ENCODE measurements at places on chromosomes 12 and 14. TPM values are rescaled to one million over a fixed set of nuclear protein-coding genes. Genes with fewer than 3 reads are reported as not detected.

- no peak for DNase-seq
These were observed 14.4 kb downstream of the TEAD4 start for GRCh38 chr12:2973566-2973965.

- DNase-seq, result no peak
These were observed 413 bp upstream of the ALX1 start for GRCh38 chr12:85279449-85280164.

DNA sequence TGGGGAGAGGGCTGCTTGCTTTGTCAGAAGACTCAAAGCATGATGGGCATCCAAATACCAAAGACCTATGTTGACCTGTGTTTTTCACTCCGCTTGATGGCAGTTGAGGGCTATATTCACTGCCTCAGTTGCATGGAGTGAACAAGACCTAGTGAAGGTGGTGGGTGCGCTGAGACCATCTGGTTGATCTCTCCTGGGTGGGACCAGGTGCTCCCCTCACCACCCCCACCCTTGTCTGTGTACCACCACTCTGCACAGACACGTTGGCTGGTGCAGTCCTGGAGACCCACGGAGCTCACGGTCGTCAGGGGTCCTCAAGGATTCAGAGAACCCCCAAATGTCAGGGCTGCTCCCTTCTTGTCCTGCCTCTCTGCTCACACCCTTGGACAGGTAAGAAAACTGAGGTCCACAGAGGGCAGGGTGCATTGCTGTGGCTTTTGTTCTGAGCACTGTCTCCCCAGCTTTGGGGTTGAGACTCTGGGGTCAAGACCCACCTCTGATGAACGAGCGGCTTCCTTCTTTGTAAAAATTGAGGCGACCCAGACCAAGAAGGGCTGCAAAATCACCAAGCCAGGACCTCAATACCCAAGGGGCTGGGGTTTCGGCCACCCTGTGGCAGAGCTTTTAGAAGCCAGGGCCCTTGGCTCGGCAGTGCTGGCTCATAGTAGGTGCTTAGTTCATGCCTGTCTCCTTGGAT lies 166.3 kb upstream of the RTL1 start:
- no peak for DNase-seq

GRCh38 chr12:131766382-131767107 lies 55.7 kb downstream of the SFSWAP start:
- no peak for DNase-seq

SLC6A12 gene
- 0.10 TPM for total RNA-seq

DNA sequence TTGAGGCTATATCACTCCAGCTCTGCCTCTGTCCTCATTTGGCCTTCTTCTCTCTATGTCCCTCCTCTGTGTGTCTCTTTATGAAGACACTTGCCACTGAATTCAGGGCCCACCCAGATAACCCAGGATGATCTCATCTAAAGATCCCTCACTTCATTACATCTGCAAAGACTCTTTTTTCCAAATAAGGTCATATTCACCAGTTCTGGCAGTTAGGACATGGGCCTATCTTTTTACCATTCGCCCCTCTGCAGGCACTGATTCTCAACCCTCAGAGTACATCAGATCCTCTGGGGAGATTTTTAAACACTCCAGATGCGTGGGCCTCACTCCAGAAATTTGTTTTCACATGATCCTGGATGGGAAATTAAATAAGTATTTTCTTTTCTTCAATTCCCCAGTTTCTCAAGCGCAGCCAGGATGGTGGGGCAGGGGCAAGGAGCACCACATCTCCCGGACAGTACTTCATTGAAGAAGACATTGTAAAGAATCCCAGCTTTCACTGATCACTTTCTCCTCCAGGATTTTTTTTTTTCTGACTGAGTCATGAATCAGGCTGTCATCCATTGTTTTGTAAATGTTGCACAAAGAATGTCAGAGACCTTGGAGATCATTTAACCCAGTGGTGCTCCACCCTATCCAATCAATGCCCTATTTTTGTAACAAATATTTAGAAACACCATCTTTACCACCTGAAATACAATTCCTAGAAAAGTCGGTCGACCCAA lies 27.4 kb downstream of the CRACR2A start:
- no peak for DNase-seq

- DNase-seq, result no peak
These were observed 17.0 kb downstream of the RHOF start for GRCh38 chr12:121776190-121777098.

- DNase-seq, result no peak
These were observed 103.3 kb downstream of the NCOR2 start for GRCh38 chr12:124464062-124464461.

DNA sequence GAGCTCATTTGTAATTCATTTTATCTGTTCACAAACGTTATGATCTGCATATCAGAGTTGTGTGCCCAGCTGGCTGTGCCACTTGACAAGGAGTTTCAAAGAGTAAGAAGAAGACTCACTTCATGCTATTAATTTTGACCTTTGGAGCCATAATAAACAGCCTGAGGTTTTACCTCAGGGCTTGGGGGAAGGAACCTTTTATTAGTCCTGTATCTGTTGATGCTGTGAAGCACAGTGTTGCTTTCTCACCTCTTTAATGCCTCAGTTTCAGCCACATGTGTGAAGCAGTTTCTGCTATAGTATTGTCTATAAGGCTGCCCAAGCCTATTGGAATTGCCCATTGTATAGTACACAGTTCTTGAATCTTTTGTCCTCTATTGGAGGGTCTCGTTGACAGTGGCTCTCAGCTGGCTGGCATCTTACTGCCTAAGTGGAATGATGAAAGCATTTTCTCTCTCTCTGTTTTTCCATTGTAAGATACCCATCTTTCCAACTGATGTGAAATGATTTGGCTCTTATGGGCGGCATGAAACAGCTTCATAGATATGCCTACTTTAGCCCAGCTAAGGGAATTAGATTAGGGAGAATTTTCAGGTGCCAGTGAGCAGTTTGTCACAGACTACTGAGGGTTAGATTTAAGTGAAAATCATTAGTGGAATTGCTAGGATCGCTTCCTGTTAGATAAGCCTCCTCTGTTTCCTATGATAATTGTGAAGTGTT lies 34.7 kb downstream of the GPATCH2L start:
- DNase-seq, result no peak

DNA sequence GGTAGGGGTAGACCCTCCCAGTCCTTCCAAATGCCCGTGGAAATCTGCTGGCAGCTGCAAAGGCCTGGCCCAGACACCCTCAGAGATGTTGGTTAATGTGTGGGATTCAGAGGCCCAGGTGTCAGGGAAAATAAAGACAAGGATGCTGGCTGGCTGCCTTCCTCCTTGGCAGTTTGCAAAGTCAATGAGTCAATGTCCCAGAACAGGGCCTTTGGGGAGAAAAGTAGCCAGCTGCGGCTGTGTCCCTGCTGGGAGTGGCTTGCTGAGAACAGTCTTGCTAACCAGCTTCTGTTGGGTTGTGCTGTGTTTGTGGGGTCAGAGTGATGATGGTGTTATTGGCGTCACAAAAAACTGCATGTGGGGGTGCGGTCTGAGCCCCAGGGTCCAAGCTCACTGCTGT lies 29.2 kb downstream of the GLRX5 start:
- DNase-seq, result no peak

C14orf119 gene
- 30.8 TPM for total RNA-seq

ATL1 gene
- 11.9 TPM for total RNA-seq

FAM181A gene
- not detected for total RNA-seq

- no peak for DNase-seq
These were observed 397.1 kb downstream of the MDGA2 start for GRCh38 chr14:47278233-47278842.

DNA sequence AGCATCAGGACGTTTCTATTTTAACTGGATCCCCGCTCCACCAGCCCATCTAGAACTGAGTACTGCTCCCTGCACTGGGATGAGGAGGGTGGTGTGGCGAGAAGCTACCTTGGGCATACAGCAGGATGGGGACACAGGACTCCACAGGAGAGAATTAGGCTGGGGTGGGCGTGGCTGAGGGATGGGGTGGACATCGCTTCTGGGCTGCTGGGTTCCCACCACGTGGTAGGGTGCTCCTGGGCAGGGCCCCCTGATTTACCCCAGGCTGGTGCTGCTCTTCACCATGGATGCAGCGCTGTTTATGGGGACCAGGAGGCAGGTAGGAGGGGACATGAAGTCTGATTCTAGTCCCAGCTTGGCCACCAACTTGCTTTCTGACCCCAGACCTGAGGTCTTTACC lies 41.9 kb downstream of the VDR start:
- DNase-seq, result no peak

- DNase-seq, result no peak
These were observed 149.8 kb downstream of the DACT1 start for GRCh38 chr14:58787592-58787991.

GPR132 gene
- 1.6 TPM for total RNA-seq

- no peak for DNase-seq
These were observed 103.1 kb downstream of the PRICKLE1 start for GRCh38 chr12:42486407-42486806.

DNA sequence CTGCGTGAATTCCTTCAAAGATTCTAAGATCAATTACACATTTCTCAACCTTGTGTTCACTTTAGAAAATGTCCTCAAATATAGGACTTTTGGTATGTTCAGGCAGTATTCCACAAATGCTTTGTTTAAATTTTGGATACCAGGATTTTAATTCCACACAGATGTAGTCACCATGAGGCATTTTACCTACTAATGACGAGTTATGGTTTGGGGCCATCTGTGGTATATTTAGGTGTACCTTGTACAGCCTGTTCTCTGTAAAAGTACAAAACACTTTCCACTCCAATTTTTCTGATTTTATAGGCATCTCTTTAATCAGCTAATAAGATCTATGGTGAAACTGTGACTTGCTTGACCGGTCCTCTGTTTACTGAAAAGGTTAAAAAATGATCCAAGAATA lies 275.7 kb upstream of the PRICKLE1 start:
- DNase-seq, result no peak

DNA sequence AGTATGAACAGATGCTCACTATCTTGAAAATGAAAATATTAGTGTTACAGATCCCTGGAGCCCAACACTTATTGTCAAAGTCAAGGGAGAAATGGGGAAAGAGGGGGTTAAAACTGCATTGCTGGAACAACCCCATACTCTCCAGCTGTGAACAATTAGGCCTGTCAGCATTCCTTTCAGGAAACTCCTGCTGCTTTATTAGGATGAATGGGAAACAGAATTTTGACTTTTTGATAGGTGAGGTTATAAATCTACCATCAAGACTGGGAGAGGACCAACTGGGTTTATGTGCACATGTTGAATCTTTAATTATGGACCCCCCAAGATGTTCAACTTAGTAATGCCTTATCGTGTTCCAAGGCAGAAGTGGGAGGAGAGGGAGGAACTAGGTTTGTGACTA lies 85.0 kb downstream of the TMTC1 start:
- DNase-seq, result no peak

SALL2 gene
- total RNA-seq, result 4.9 TPM

DNA sequence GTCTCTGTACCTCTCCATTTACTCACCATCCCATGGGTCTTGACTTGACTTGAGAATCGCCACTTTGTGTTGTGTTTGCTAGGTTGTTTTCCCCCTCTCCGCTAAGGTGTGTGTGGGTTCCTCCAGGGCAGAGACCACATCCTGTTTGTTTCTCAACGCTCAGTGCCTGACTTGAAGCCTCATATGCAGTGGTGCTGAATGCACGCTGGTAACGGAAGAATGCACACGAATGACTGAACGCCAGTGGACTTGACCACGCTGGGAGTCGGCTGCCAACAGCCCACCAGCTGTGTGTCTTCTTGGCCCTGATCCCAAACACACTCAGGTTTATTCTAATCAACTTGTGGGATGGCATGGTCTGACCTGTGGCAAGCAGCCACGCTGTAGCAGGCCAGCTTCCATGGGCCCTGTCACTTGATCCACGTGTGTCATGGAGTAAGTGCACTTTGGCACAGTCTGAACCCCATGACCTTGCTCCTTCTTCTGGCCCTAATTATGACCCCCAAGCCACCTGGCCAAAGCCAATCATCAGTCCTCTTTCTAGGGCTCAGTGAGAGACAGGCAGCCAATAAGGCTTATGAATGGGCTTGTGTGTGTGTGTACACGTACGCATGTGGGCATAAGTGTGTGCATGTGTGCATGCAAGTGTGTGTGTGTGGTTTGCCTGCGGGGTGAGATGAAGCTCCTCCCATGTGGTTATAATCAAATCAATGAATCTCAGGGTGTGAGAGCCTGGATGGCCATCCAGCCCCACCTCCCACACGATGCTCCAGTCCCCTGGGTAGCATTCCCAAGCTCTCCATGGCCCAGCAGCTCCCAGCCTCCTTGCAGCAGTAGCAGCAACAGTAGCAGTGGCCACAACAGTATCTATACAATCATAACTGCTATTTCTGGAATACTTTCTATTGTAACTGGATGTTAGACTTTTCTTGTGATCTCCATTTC lies 6.4 kb upstream of the TC2N start:
- no peak for DNase-seq

- no peak for DNase-seq
These were observed 1386.6 kb downstream of the AACS start for GRCh38 chr12:126451809-126452208.

DNA sequence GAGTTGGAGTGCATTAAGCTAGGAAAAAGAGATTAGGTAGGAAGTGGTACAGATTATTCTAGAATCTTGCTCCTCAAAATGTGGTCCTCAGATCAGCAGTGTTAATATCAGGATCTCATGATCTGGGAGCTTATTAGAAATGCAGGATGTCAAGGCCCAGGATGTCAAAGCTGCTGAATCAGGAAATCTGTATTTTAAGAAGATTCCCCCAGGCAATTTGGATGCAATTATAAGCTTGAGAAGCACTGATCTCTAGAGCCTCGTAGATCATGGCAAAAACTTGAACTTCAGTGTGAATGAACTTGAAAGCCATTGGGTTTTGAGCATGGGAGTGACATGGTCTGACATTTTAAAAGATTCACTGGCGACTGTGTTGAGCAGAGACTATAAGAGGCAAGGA lies 6.6 kb downstream of the NCAPD2 start:
- no peak for DNase-seq

DNA sequence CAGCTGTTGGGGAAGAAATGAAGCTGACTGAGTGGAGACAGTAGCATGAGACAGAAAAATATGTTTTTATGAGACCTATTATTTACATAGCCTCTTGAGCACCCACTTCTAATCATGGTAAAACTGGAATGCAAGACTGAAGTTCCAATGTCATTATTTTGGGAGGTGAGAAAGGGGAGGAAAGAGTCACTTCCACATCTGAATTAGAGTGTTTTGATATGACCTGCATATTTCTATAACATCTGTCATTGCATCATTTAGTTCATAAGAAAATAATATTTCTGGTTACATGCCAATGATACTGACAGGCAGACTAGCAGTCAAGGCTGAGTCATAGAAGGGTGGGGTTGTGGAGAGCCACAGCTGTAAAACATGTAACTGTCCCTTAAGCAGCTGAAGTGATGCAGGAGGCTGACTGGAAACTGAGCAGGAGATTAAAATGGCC lies 26.7 kb downstream of the NTN4 start:
- peak; percentile 41 for DNase-seq

GRCh38 chr12:49491823-49492222 lies 47.0 kb upstream of the KCNH3 start:
- DNase-seq, result no peak

Measured in skin of body (tissue), 3 donors.